NCI-H187 treated with DMSO at 0.1 percent for 48 hours (cell line): ENCODE measurements at places on chromosomes 16 and 17.

DNA sequence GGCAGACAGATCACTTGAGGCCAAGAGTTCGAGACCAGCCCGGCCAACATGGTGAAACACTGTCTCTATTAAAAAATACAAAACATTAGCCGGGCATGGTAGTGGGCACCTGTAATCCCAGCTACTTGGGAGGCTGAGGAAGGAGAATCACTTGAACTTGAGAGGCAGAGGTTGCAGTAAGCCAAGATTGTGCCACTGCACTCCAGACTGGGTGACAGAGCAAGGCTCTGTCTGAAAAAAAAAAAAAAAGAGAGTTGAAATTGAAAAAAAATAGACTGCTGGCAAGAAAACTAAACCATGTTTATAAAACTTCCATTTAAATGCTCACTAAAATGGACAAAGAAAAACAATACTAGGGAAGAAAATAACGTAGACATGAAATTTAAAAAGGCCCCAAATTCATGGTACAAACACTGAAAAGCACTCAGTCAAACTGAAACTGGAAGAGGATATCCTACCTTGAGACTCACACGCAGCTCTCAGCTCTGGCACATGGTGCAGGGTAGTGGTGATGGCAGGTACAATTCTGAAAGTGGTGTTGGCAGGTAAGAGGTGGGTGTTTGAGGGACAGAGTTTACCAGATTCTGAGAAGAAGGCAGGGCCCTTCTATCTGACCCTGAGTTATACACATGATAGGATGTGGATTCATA lies 19.3 kb downstream of the CNTROB start:
- DNase-seq: no peak

DNA sequence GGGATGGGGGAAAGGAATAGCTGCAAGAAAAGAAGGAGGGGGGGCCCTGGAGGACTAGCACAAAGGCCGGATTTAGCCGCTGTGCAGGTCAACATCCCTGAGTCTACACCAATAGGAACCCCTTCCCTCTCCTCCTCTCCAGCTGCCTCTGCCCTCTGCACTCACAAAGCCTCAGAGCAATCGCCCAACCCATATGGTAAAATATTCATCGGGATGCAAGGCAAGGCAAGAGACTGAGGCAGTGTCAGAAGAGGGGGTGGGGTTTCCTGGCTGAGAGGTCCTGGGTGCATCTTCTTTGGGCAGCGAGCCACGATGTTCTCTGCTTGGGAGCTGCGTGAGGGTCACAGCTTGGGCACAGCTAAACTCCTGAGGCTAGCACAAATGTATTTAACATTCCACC lies 115.5 kb upstream of the NLRP1 start:
- no peak for DNase-seq

GRCh38 chr17:47701608-47702007 lies 7.6 kb downstream of the TBKBP1 start:
- DNase-seq: no peak

DNA sequence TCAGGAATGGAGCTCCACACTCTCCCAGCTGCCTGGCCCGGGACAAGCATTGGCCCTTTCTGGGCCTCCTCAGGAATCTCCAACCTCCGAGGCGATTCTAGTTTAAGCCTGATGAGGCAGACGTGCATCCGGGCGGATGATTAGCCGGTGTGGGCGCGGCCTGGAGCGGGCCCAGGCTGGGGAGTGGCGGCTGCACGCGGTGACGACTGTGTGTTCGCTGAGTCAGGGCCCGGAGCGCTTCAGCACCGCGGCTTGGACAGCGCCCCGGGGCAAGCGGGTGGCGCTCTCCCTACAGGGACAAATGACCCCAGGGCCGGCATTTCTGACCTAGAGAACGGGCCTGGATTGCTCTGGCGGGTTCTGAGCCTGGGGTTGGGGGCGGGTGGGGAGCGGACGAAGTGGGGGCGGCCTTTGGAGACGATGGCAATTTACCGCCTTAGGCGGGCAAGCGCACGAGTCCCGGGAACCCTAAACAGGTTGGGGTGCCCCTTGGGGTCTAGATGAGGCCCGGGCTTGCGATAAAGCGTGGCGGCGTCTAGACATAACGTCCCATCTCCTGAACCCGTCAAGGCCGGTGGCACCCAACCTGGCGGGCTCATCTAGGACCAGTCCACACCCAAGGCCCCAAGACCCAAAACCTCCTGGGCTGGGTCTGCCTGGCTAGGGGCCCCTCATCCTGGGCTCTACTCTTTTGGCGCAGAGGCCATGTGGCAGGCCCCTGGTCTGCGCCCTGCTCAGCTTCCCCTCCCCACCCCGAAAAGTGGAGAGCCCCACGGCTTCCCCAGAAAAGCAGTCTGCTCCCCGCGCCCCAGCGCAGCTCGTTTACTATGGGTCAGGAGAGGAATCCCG lies 22.3 kb upstream of the ZNHIT3 start:
- no peak for DNase-seq

GRCh38 chr17:79789943-79790804 lies 6.7 kb downstream of the CBX8 start:
- no peak for DNase-seq

GRCh38 chr16:1323296-1324239 lies 9.9 kb upstream of the BAIAP3 start:
- DNase-seq: no peak

DNA sequence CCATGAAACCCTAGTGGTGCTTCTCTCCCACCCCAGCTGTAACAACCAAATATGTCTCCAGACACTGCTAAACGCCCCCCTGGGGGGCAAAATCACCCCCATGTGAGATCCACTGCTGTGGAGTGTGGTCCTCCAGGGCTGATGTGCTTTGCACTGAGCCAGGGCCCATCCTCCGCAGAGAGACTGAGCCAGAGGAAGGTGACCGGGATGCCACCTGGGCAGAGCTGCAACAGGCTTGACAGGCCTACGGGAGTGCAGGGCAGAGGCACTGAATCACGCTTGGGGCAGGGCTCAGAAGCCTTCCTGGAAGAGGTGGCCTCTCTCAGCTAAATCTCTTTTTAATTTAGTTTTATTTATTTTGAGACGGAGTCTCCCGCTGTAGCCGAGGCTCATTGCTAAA lies 4.4 kb downstream of the GJD3 start:
- no peak for DNase-seq

- DNase-seq: no peak
Observed at GRCh38 chr16:58661199-58661830, 23.3 kb downstream of the SLC38A7 start.

DNA sequence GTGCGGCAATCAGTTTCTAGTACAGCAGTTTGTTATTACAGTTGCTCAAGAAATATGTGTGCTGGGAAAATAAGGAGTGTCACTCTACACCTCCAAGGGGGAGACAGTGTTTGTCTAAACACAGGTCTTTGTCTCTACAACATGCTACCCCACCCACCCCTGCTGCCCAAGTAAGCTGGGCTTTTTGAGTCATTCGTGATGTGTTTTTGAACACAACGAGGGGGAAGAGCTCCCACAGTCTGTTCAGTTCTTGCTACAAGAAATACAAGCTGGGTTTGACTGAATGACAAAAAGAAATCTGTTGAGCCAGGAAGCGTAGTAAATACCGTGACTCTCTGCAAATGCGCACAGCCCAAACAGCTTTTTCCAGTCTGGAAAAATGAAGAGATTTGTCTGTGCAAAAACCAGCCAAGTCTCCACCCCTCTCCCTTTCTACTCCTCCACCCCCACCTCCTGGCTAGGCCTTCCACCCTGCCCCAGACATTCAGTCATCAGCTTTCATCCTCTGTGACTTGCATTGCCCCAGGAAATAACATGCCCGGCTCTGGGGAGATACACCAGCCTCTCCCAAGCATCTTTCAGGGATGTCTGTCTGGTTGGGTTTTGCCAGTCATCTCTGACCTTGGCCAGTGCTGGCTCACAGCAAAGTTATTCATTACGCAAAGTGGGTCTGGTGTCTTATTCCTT lies 25.7 kb downstream of the CHD9 start:
- DNase-seq: no peak

GRCh38 chr17:64533784-64534183 lies 27.0 kb downstream of the CEP95 start:
- DNase-seq: no peak

DNA sequence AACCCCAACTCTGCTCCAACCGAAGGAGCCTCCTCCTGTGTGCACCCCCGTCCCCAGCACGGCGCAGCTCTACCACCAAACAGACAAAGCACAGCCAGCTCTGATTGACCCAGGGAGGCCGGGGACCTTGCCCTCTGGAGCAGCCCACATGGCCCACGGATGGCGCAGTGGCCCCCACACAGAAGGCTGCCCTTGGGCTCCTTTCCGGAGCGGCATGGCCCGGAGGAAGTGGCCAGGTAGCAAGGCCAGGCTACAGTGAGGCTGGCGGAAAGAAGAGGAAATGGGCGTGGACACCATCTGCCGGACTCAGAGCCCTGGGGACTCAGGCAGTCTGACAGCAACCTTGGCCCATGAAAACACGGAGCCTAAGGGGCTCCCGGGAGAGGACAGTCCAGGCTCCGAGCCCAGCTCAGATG lies 19.9 kb upstream of the ZC3H18 start:
- DNase-seq: no peak

GRCh38 chr17:80773243-80773991 lies 218.2 kb upstream of the CHMP6 start:
- no peak for DNase-seq

DNA sequence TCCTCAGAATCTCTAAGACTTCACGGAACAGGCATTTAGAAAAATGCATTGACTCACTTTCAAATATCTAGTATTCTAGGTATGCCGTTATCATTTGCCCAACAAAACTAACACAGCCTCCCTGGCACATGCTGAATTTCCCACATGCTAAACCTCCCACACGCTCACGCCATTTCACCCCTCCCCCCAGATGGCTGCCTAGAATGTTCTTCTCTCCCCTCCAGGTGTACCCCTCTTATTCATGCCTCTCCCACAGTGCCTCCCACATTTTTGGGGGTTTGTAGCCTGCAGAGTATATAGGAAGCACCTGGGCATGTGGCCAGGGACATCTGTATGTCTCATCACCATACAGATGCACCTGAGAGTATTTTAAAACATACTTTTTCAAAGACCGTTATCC lies 38.2 kb upstream of the ICAM2 start:
- DNase-seq: no peak

DNA sequence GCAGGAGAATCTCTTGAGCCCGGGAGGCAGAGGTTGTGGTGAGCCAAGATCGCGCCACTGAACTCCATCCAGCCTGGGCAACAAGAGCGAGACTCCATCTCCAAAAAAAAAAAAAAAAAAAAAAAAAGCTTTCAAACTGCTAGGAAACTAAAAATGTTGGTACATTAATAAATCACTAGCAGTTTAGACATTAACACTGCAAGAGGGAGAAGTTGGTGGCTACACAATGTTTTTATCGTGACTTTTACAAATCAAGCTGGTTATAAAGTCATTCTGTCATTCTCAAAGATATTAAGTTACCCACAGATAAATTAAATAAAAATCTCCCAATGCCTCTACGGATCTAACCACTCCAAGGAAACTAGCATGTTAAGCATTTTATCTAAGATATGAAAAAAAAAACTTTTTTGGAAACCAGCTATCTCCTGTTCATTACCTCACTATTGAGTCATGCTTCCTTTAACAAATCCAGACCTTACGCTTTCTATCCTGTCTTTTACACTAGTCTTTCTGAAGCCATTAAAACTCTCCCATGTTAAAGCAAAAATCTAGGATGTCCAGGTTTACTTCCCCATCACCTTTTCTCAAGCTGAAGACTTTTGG lies 85.9 kb upstream of the SMURF2 start:
- no peak for DNase-seq

GRCh38 chr17:48373130-48373830 lies 56.7 kb downstream of the SKAP1 start:
- DNase-seq: no peak

DNA sequence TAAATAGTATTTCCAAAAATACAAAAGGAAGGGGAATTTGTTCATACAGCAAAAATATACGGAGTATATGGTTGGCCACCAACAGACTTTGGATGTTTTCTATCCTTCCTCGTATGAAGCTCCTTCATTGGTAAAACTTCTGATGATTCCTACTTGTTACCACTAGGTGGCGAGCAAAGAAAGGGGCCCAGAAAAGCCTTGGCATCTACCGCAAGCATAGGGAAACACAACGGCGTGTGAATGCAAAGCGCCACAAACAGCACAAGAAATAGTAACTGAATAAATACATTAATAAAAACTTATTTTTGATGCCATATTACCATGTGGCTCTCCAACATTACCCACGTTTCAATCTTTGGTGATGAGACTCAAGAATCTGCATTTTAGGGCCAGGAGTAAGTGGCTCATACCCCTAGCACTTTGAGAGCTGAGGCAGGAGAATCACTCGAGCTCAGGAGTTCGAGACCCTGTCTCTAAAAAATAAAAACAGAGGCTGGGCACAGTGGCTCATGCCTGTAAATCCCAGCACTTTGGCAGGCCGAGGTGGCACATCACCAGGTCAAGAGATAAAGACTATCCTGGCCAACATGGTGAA lies 34.5 kb downstream of the YWHAE start:
- DNase-seq: peak; percentile 1

DNA sequence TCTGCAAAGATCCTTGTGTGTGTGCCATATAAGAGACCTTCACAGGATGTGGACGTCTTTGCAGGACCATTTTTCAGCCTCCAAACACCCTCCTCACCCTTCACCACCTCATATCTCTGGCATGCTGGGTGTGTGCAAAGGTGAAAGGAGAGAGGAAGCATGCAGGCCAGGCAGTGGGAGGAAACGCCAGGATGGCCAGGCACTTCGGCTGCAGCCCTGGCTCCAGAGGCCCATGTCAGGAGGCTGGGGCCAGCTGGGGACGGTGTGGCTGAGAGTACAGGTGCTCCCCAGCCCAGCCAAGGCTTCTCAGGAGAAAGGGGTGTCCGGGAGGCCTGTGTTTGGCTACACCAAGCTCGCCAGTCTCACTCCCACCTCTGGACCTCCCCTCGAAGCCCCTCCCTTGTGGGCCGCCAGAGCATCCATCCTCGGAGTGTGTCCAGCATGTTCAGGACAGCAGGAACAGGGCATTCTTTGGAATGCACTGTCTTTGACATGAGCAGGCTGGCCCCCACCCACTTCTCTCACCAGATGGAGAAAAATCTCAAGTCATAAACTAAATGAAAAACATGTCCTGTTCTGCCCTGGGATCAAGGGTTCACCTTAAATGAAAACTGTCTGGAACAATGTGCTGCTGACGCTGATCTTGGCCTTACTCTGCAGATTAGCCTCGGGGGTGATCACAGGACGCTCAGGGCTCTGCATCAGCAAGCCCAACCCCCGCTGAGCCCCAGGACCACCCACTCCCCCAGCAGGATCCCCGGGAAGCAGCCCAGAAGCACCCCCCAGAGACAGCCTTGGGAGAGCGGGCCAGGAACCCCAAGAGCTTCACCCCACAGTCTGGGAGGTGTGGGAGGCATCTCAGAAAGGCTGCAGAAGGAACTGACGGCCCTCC lies 15.9 kb downstream of the PEMT start:
- no peak for DNase-seq

DNA sequence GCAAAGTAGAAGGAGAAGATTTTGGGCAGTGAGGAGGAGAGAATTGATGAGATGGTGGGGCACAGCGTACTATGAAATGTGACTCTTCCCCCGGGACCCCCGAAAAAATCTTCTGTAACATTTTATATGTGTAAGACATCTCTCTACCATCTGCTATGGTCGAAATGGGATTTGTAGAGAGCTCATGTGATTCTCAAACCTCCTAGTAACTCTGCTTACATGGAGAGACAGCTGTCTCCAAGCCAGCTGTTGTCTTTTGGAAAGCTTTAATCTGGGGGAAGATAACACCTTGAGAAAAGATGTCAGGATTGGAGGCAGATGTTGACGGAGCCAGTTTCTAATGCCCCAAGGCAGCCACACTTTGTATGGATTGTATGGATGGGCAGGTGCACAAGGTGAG lies 94.1 kb downstream of the PRKCB start:
- DNase-seq: no peak
